ENCODE measurements at places on chromosomes 2 and 18. TPM values are rescaled to one million over a fixed set of nuclear protein-coding genes. Genes with fewer than 3 reads are reported as not detected.

Gene SH3BP4
- 38.9 TPM for total RNA-seq

Gene PPP1R1C
- total RNA-seq, result 1.8 TPM

Gene AGXT
- total RNA-seq, result not detected

Gene GCG
- total RNA-seq, result not detected

Gene NPAS2
- 83.8 TPM for total RNA-seq

Gene CCDC141
- not detected for total RNA-seq

Gene IGFBP2
- total RNA-seq, result 94.5 TPM

Gene HSPD1
- 504 TPM for total RNA-seq
